NCI-H1436 treated with DMSO at 0.1 percent for 48 hours (cell line): ENCODE measurements at places on chromosomes 4 and X.

GRCh38 chr4:2535376-2536192 is 863 bp upstream of the FAM193A start:
- DNase-seq, result no peak

DNA sequence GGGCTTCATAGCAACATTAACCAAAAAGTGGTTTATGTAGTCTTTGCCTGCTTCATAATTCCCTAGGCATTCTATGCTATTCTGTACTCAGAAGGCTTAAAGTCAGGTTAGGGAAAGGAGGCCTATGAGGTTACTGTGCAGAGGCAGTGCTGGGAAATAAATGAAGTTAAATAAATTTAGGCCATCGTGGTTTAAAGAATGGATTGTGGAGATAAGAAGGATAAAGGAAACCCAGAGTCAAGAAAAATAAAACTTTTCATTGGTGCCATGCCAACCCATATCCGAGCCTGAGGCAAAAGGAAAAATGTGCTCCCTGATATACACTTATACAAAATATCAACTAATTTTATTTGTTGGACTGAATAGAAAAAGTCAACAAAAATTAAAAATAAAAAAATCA is 70.2 kb downstream of the AR start:
- DNase-seq, result no peak

DNA sequence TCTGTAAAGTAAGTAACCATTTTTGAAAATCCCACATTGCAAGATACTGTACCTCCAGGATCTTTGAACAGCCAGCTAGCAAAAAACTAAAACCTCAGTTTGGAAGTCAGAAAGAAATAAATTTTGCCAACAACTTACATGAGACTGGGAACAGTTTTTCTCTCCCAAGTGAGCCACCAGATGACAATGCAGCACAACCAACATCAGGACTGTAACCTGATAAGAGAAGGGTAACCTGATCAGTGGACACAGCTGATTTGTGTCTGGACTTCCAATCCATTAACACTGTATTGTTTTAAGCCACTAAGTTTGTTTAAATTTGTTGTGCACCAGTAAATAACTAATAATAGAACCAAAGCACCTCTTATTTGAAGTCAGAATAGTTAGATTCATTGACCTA is 923.3 kb downstream of the FAT4 start:
- no peak for DNase-seq

DNA sequence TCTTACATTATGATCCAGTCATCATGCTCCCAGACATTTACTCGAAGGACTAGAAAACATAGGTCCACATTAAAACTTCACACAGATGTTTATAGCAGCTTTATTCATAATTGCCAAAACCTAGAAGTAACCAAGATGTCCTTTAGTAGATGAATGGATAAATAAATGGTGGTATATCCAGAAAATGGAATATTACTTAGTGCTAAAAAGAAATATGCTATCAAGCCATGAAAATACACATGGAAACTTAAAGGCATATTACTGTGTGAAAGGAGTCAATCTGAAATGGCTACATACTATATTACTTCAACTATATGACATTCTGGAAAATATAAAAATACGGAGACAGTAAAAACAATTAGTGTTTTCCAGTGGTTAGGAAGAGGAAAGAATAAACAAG is 1039.1 kb upstream of the INTU start:
- DNase-seq, result no peak

- no peak for DNase-seq
These were observed 71.3 kb downstream of the STIM2 start for GRCh38 chr4:26931966-26932365.

DNA sequence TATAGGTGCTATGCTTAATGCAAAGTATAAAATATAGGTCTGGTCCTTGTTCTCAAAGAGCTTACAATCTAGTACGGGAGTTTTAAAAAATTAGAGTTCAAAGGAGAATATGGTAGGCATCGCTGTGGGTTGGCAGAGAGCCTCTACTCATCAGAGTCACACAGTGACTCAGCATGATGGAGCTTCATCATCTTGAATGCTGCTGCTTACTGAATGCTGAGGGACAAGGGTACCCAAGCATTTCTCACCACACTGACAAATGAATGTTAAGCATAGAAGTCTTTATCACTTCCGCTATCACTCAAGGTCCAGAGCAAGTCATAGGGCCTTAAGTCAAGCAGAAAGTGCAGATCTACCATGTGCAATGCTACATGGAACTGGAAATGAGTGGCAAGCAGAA is 268.6 kb upstream of the IGFBP7 start:
- no peak for DNase-seq

GRCh38 chrX:44735498-44735897 is 108.3 kb upstream of the DUSP21 start:
- DNase-seq, result no peak

- no peak for DNase-seq
These were observed 131.6 kb downstream of the ARHGAP24 start for GRCh38 chr4:85606505-85606904.

- no peak for DNase-seq
These were observed 100.3 kb downstream of the EMCN start for GRCh38 chr4:100417565-100417964.

DNA sequence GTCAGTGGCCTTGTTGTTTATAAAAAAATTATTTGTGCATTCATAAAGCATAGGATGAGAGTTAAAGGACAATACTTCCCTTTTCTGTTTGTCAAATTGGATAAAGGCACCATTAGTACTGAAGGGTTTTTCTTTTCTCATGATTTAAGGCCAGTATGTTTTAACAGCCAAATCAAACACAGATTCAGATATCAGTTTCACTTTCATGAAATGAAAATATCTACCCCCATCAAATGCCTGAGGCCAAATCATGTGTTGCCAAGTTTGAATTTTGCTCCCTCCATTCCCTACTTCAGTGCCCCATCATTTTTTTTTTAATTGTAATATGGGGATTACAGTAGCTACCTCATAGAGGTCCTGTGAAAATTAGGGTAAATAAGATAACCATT is 745.9 kb downstream of the RPA4 start:
- DNase-seq, result peak; percentile 8

DNA sequence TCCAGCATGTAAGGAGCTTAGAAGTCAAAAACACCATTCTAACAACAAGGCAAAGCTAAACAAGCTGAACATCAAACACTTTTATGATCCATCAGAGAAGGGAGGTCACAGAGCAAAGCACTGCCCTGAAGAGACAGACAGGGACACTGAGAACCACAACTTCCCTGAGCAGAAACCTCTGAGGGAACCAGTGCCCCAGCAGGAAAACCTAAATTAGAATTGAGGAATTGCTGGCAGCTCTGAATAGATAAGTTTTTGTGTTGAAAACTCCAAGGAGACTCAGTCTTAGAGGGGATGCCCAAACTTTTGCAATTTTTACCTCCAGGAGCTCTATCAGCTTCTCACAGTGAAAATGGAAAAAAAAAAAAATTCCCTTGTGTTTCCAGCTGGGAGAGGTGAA is 83.0 kb upstream of the MAPK10 start:
- DNase-seq, result no peak

GRCh38 chr4:121192480-121192879 is 28.4 kb upstream of the TNIP3 start:
- no peak for DNase-seq

DNA sequence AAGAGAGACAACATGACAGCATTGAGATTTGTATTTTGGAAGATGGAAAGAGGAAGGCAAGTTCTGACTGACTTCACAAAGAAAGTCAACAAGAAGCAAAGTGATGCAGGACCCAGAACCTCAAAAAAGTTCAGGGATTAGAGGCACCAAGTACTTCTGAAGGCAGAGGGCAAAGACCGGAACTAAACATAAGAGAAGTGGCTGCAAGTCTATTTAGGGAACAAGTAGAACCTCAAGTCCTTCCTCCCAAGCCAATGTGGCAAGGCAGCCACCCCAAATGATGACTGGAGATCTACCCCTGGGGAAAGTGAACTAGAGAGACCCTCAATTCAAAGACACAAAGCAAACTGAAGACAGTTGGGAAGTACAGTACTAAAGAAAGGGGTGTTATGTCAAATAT is 46.6 kb downstream of the SLC39A8 start:
- DNase-seq, result no peak

- no peak for DNase-seq
These were observed 106.4 kb downstream of the ABLIM2 start for GRCh38 chr4:8052160-8052691.

DNA sequence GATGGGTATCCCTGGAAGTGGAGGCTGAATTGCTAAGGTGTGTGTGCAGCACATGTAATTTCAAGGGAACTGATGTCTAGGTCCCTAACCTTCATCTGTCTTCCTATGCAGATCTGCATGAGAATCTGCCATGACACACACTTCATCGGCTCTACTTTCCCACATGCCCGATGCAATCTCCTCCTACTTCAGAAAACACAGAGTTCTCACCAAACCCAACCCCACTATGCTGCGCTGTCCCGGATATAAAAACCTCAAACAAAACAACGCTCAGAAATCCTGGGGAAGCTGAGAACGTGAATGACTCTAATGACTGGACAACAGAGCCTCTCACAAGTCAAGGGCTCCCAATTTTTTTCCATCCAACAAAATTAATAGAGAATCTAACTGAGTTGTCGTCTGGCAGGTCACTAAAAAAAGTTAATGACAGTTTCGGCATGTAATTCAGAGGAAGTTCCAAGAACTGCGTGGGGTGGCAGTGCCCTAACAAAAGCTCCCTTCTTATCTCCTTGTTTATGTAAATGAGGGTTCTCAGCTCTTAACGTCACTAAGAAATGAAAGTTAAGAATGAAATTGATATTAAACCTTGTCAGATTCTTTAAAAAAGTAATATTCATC is 39.0 kb downstream of the STX18 start:
- DNase-seq, result no peak

GRCh38 chr4:109383823-109384222 is 49.8 kb upstream of the SEC24B start:
- no peak for DNase-seq

GRCh38 chr4:113957956-113958355 is 21.5 kb downstream of the ARSJ start:
- DNase-seq, result no peak

DNA sequence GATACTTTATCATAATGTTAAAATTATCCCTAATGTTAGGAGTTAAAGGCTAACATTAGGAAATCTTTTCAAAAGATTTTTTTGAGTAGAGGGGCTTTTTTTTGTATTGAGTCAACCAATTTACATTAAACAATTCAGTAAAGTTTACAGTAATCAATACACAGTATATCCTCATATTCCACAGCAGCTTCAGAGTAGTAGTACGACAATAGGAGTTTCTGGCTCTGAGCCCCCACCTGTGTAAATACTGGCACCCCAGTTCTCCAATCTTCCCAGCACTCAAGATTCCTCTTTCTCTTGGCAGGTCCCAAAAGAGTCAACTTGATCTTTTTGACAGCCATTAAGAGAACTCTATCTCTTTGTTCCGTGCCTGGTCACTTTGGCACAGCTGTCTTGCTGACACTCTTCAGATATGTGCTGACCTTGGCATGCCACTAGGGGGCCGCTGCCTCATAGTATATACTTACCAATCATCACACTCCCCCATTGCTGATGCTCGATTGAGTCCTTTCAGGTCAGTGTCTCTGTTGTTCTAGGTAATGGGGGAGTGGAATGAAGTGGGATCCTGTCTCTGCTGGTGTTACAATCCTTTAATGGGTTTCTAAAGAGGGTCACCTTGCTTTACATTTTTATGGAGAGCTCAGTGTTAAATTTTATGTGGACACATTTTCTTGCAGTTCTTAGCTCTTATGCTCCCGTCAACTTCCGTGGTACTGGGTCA is 19.5 kb upstream of the CCNI start:
- peak; percentile 20 for DNase-seq

- DNase-seq, result no peak
These were observed 76.7 kb upstream of the DRD5 start for GRCh38 chr4:9704551-9705332.

DNA sequence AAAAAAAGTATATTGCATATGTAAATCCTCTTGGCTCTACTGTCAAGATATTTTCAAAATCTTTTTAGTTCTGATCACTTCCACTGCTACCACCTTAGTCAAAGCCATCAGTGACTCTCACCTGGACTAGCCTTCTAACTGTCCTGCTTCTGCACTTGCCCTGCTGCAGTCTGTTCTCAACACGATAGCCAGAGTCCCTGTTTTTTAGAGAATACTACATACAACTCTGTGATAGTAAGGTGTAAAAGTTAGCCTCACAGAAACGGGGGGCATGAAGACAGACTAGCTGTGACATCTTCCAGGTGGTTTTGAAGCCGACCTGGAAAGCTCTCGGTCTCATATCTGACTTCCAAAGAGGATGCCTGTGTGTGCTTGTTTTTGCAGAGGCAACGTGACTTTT is 24.7 kb downstream of the EIF2S3 start:
- no peak for DNase-seq

DNA sequence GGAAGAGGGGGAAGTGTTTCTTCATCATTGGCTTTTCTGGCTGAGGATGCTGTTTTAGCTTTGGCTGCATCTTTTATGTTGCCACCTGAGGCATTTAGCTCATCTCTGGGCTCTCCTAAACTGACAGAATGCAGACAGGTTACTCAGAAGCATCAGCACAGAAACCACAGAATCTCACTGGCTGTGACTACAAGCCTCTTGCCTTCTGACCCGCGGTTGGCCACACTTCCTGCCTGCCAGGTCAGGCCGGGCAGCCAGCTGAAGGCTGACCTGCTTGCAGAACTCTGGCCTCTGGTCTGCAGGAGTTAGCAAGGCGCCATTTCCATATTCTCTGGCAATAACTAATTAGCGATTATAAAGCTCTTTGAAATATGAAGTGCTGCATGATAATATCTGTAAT is 366.5 kb downstream of the MID1IP1 start:
- no peak for DNase-seq

- no peak for DNase-seq
These were observed 263.2 kb downstream of the PDHA2 start for GRCh38 chr4:96103086-96103485.

GRCh38 chrX:8520791-8521190 is 56.2 kb downstream of the VCX3B start:
- no peak for DNase-seq

DNA sequence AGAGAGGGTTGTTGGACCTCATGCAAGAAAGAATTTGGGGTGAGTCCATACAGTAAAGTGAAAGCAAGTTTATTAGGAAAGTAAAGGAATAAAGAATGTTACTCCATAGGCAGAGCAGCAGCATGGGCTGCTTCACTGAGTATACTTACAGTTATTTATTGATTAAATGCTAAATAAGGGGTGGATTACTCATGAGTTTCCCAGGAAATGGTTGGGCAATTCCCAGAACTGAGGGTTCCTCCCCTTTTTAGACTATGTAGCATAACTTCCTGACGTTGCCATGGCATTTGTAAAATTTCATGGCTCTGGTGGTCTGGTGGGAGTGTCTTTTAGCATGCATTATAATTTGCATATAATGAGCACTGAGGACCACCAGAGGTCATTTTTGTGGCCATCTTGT is 16.7 kb downstream of the PPP4R3C start:
- no peak for DNase-seq

- DNase-seq, result no peak
These were observed 70.2 kb downstream of the SMIM20 start for GRCh38 chr4:25984266-25984665.

GRCh38 chr4:25760518-25761157 is 102.2 kb downstream of the SEL1L3 start:
- DNase-seq, result no peak
